NCI-H1436 (cell line): ENCODE measurements at places on chromosomes 5 and 9.

DNA sequence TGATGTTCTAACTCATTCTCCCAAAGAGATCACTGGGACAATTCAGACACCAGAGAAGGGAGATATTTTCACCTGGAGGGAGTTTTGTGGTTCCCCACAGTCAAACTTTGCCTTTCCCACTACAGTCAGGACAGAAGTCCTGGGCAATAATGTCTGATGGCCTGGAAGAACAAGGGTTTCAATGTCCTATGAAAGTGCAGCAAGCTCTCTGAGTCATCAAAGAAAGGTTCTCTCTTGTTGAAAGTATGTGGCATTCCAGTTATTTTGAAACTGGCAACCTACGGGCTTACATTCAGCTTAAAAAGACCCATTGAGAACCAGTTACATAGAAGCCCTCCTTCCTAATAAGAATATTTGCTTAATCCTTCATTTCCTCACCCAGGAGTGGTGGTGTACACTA, 103.9 kb downstream of the INSYN2B start:
- DNase-seq = no peak

GRCh38 chr5:102241809-102242421, 54.2 kb downstream of the SLCO4C1 start:
- DNase-seq = no peak

- no peak for DNase-seq
Observed at GRCh38 chr9:111106202-111106601, 67.9 kb upstream of the LPAR1 start.

- DNase-seq = no peak
Observed at GRCh38 chr5:169670769-169671525, 33.9 kb downstream of the DOCK2 start.

- DNase-seq = no peak
Observed at GRCh38 chr5:122937914-122938313, 92.5 kb downstream of the SNX24 start.

DNA sequence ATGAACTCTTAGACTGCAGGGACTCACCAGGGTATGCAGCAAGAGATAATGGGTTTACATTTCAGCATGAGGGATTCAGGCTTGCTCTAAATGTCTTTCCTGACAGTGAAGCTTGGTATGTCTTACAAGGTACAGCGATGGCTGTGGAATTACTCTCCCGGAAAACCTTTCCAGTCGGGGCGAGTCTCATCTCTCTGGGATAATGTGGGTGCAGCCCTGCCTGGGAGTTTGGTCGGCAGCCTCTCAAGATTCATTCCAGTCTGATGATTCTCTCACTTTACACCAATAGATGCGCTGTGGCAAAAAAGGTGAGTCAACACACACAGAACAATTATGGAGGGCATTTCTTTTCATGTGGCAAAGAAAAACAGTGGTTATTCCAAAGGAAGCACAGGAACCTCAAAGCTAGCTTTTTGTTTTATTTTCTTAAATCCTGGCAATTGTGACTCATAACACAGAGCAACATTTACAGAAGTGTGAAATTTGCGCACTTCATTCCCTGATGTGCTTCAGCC, 190.3 kb downstream of the DCP2 start:
- no peak for DNase-seq

- DNase-seq = no peak
Observed at GRCh38 chr5:102453716-102454115, 45.1 kb downstream of the SLCO6A1 start.

- DNase-seq = no peak
Observed at GRCh38 chr5:55668356-55668755, 43.8 kb downstream of the SLC38A9 start.

DNA sequence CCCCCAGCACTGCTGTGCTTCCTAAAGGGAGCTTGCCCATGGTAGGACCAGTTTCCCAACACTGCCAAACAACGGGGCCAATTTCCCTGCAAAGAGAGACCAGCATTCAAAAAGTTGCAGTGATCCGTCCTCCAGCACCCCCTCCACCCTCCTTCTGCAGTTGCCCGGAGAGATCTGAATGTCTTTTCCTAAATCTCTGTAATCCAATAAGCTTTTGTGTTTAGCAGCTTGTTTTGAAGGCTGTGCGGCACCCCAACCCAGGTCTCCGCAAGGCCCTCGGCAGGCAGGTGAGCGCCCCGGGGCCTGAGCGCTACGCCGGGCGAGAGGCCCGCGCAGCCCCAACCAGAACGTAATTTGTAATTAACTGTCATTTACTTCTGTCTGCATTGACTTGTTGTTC, 366.9 kb upstream of the IRX2 start:
- DNase-seq = no peak

GRCh38 chr5:43275391-43275790, 37.8 kb downstream of the HMGCS1 start:
- no peak for DNase-seq

- no peak for DNase-seq
Observed at GRCh38 chr9:131114084-131114535, 11.3 kb upstream of the NUP214 start.
